Activated gamma-delta T cell treated with anti-CD3 and anti-CD28 coated beads, Interleukin-2, amount 50 U/mL, for 16 hours (primary cell): ENCODE measurements at places on chromosomes 6 and 20.

DNA sequence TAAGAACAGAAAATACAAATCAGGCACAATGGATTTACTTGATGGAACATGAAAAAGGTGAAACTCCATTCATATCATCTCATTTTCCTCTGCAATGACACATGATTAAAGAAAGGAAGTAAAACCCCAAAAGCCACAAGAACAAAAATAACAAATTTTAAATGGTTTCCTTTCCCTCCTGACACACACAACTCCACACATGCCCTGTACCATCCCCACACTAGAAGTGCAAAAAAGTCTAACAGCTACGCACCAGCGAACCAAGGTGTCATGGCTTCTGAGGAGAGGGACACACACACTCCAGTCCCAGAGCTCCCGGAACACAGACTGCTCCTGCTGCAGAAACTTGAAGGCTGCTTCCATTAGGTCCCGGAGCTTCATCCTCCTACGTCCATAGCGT lies 25.3 kb downstream of the MDN1 start:
- DNase-seq, result no peak

DNA sequence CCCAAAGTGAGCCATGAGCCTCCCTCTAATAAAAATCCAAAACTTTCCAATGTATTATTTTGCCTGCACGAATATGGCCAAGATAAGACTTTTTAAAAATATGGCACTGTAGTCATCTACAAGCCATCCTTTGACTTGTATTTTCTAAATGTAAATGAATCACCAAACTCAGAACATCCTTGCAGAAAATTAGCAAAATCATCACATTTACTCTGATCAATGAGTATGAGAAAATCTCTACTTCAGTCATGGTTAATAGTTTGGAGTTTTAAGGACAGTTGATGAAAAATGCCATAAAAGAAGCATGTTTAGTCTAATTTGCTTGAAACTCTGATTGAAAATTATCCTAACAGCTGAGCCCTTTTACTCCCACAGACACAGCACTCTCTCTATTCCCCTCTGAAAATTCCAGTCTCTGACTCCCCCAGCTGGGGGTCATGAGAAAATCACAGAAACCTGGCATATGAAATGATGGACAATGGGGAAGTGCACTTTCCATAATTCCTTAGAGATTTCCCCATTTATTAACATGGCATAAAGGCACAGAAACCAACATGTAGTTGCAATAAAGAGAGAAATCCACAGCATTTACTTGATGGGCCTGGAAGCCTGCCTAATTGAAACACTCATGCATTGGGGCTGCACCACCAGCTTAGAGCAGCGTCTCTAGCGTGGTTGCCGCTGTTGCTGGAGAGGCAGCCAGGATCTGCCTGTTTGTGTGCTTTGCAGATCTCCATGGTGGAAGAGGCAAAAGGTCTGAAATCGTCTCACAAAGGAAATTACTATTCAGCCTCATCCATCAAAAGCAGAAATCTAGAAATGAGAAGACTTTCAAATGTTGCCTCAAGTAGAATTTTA lies 214.0 kb downstream of the WDR27 start:
- DNase-seq, result no peak

DNA sequence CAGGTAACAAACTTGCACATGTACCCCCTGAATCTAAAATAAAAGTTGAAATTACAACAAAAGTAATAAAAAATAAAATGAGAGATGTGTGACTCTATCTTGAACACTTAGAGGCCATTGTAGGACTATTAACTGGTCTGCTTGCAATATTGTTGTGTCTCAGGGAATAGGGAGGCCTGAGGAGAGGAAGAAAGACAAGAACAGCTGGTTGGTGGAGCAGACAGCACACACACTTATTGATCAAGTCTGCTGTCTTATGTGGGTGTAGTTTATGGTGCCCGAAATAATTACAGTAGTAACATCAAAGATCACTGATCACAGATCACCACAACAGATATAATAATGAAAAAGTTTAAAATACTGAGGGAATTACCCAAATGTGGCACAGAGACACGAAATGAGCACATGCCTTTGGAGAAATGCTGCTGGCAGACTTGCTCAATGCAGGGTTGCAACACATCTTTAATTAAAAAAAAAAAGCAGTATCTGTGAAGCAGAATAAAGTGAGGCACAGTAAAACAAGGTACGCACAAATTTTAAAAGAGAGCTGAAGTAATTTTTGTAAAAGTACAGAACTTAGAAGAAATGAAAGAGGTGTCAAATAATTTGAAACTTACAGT lies 110.1 kb upstream of the HDAC2 start:
- DNase-seq, result no peak

- DNase-seq, result no peak
Observed at GRCh38 chr6:156781861-156782631, 4.9 kb downstream of the ARID1B start.

GRCh38 chr20:57701090-57701489 lies 8.7 kb downstream of the PMEPA1 start:
- no peak for DNase-seq

GRCh38 chr6:157185171-157185570 lies 138.1 kb downstream of the TMEM242 start:
- DNase-seq, result no peak

GRCh38 chr6:52049252-52050050 lies 38.0 kb downstream of the PKHD1 start:
- DNase-seq, result no peak

GRCh38 chr6:12150812-12151432 lies 138.8 kb downstream of the HIVEP1 start:
- DNase-seq, result peak; percentile 3

DNA sequence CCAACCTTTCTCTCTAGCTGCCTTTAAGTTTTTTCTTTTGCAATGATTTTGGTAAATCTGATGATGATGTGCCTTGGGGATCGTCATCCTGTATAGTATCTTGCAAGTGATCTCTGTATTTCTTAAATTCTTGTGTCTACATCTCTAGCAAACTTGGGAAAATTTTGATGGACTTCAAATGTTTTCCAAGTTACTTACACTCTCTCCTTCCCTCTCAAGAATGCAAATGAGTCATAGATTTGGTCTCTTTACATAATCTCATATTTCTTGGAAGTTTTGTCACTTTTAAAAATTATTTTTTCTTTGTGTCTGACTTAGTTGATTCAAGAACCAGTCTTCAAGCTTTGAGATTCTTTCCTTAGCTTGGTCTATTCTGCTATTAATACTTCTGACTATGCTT lies 176.4 kb downstream of the TBC1D32 start:
- DNase-seq, result no peak

- DNase-seq, result no peak
Observed at GRCh38 chr6:112296122-112296521, 41.8 kb upstream of the LAMA4 start.

GRCh38 chr20:55251170-55251569 lies 754.1 kb downstream of the CBLN4 start:
- DNase-seq, result no peak

DNA sequence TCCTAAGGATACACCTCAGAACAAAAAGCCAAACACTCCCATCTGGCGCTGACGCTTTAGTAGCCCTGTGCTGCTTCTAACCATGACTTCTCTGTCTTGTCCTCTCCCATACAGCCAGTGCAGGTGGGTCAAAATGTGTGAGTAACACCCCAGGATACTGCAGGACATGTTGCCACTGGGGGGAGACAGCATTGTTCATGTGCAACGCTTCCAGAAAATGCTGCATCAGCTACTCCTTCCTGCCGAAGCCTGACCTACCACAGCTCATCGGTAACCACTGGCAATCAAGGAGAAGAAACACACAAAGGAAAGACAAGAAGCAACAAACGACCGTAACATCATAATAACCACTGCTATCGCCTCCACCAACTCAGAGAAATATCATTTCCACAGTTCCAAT lies 1.4 kb downstream of the DEFB132 start:
- no peak for DNase-seq

- DNase-seq, result no peak
Observed at GRCh38 chr6:3748208-3749066, 3.1 kb downstream of the PXDC1 start.

- no peak for DNase-seq
Observed at GRCh38 chr6:170439366-170440361, 113.4 kb downstream of the PSMB1 start.

DNA sequence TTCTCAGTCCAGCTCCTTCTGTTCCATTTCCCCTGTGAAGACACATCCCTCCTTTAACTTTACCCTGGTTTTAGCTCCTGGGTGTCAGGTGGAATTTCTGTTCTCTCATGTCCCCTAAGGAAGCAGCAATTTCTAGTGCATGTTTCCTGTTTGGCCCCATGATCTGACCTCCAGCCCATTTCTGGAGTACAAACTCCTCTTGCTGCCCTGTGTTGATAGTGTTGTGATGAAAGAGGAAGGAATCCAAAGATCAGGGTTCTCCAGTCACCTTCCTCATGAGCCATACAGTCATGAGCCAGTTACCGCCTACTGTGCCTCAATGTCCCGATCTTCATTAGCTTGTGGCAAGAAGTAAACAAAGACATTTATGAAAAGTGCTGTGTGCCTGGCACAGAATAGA lies 97.4 kb downstream of the PHACTR1 start:
- no peak for DNase-seq

GRCh38 chr6:168582571-168582981 lies 141.6 kb downstream of the SMOC2 start:
- DNase-seq, result no peak

- DNase-seq, result no peak
Observed at GRCh38 chr20:51491393-51491792, 51.1 kb downstream of the NFATC2 start.

DNA sequence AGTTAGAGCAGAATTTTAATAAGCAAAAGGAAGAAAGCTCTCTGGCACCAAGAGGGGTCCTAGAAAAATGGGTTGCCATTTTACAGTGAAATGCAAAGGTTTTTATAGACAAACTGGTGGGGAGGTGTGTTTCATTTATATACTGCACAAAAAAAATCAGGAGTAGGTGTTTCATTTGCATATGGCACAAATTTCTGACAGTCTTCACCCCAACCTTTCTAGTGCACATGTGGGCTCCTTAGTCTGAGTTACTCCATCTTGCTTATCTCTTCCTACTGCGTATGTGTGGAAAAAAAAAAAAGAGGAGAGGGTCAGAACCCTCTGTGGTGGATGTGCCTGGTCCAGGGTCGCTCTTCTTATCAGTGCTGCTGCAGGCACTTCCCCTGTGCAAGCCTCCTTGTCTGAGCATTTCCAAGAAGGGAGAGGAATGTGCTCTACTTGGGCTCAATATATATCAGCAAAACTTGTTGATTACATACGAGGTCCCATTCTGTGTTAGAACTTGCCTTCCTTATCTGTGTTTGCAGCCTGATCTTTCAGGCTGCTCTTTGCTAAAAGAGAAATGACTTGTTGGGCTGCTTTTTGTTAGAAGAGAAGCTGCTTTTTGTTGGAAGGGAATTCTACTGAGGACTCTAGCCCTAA lies 59.0 kb upstream of the MRAP2 start:
- no peak for DNase-seq

DNA sequence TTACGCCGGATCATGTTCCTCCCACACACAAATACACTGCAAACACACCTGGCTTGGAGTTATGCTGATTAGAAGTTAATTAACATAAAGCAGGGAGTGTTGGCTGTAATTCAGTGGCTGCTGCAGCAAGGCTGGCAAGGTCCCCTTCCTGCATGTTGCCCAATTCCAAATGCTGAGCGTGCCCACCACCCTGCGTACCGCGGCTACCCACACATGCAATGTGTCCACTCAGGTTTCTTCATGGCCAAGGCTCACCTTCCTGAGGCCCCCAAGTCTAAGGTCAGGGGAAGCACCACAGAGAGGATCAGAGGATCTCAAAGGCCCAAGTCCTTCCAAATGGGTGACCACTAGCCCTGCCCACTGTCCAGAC lies 11.6 kb upstream of the PRND start:
- DNase-seq, result no peak

DNA sequence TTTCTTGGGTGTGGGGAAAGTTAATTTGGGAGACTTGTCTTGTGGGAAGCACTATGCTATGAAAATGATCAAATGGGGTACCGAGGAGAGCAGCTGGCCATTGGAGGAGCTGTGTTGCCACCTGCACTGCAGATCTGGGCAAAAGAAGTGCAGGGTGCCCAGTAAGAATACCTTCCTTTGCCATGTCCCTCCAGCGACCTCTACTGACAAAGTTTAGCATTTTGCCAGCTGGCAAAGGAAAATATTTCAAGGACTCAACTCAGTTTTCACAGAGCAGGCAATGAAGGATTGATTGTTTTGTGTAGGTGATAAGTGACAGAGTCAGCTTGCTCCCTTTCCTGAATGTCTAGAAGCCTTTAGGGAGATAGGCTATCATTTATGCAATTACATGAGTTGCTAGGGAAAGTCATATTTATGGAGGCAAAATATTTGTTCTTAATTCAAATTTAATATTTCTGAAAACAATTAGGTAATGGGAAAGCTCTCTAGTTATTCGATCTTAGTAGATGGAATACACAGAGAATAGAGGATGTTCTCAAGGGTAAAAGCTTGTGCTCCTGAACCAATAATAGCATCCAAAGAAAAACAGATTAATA lies 118.4 kb downstream of the FARS2 start:
- DNase-seq, result no peak
